Activated CD4-positive, alpha-beta T cell treated with anti-CD3 and anti-CD28 coated beads, Interleukin-2, amount 50 U/mL, for 1 hour (primary cell): ENCODE measurements at places on chromosomes 7 and 10.

DNA sequence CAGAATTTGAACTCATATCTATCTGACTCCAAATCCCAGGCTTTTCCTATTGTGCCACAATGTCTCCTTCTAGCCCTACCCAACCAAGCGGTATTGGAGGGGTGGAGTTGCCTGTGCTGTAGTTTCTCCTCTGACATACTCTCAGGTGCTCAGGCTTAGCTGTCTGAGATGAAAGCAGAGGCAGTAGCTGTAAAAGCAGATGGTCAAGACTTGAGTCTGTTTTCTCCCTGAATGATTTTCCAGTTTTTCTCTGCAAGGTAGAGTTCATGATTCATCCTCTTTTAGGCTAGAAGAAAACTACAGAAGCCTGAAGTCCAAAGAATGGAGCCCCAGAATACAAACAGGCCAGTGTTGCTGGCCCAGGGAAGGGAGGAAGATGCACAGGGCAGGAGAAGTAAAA, 130.0 kb downstream of the PDE1C start:
- no peak for DNase-seq

GRCh38 chr7:133082390-133082766, 488 bp upstream of the CHCHD3 start:
- DNase-seq: no peak

DNA sequence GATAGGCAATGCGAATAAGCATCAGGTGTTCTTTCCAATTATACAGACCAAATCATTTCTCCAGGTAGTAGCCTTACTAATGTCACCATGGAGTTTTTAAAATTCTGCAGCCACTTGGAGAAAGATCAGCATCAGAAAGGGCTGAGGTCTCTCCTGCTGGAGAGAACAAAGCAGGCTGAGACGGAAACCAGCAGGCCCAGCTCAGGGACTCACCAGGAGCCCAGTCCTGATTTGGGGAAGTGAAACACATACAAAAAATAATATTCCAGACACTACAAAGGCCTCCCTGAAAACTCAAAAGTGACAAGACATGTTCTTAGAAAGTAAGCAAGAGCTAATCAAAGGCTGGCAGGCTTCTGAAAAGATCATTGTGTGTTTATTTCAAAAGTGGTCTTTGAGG, 207.1 kb upstream of the GHITM start:
- DNase-seq: no peak

DNA sequence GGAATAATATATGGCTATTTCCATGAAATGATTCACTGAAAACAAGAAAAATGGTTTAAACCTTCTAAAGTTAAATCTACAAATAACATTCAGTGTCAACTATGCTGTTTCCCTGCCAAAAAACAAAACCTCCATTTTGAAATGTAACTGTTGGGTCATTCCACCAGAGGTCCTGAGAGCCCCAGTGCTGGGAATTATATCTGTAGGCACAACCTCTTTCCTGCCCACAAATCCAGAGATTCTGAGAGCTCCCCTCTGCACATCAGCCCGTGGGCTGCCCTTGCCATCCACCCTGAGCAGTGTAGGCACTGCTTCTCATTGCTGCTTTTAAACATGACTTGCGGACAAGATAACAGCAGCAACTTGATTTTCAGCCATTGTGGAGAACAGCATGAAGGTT, 198.6 kb downstream of the TMEM178B start:
- no peak for DNase-seq

DNA sequence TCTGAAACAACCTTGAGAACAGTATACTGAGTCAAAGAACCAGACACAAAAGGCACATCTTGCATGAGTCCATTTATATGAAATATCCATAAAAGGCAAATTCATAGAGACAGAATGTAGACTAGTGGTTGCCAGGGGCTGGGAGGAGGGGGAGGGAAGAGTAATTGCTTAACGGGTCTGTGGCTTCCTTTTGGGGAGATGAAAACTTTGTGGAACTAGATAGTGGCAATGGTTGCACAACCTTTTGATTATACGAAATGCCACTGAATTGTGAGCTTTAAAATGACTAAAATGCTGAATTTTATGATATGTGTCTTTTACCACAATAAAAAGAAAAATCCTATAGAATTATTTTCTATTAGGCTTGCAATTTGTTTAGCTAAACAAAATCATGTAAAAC, 16.8 kb downstream of the ADRB1 start:
- no peak for DNase-seq

GRCh38 chr10:11163780-11164550, 146.3 kb downstream of the CELF2 start:
- no peak for DNase-seq

- DNase-seq: no peak
These were observed 501.0 kb upstream of the GALNT17 start for GRCh38 chr7:70630818-70631457.

GRCh38 chr10:117621795-117622420, 79.4 kb downstream of the EMX2 start:
- DNase-seq: no peak

- no peak for DNase-seq
These were observed 2.7 kb upstream of the JCAD start for GRCh38 chr10:30062090-30062489.

DNA sequence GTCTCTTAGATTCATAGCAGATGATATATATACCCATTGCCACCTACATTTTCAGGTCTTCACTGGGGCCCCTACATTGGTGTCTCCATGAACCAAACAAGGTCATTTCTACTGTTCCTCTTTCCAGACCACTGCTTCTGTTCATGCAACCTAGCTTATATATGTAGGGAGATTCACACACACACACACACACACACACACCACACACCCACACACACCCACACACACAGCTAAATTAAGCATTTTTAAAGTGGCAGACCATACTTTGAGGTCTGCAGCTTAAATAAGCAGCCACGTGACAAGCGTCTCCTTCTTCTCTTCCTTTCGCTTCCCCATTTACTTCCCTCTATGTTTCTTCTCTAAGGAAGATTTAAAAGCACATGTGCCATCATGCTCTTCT, 70.0 kb upstream of the CC2D2B start:
- DNase-seq: no peak
